Heart right ventricle (tissue), 16 donors: ENCODE measurements at places on chromosomes 1 and 21. TPM values are rescaled to one million over a fixed set of nuclear protein-coding genes. Genes with fewer than 3 reads are reported as not detected.

DNA sequence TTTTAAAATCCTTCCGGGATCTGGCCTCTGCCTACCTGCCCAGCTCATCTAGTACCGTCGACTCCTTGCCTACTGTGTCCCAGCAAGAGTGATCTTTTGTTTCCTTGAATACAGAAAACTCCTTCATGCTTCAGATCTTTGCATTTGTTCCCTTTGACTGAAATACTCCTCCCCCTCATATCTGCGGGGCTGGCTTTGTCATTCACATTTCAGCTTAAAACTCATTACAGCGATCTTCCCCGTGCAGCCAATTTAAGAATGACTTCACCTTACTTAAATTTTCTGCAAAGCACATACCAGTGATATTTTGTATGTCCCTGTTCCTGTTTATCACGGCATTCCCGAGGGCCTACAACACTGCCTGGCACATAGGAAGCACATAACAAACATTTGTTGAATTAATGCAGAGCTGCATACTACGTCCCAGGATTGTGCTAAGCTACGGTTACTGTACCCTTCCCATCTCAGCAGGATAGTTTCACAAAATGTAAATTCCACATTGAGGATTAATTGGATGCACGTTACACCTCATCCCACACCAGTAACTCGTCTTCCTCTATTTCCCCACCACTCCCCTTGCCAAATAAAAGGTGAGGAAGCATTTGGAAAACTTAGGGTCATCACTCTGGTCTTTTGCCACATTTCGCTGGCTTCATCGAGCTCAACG, 837 bp upstream of the DESI2 start:
- DNase-seq: no peak

ATP1A4 gene
- not detected for total RNA-seq

ZBTB37 gene
- 11.1 TPM for total RNA-seq

GRCh38 chr1:86067626-86068025, 88.9 kb downstream of the COL24A1 start:
- no peak for DNase-seq

GRCh38 chr21:24375201-24375600, 1232.1 kb downstream of the MRPL39 start:
- DNase-seq: no peak

DNA sequence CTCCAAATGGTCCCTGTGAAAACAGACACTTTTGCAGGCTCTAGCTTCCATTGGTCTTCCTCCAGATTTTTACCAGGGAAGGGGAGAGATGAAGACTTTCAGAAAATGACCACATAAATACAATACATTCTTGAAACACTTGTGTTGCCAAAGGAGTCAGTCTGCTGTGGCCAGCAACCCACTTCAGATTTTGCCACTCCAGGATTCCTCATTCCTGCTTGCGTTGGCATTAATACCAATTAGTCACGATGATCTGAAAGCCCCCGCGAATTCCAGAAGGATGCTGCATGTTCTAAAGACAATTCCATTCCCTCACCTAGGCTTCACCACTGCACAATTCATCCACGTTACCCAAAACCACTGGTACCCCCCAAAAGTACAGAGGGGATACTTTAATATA, 7.9 kb upstream of the BACE2 start:
- DNase-seq: no peak

- DNase-seq: no peak
Observed at GRCh38 chr1:72567521-72567920, 285.2 kb upstream of the NEGR1 start.
